ENCODE measurements at places on chromosomes 1 and 21. TPM values are rescaled to one million over a fixed set of nuclear protein-coding genes. Genes with fewer than 3 reads are reported as not detected.

DNA sequence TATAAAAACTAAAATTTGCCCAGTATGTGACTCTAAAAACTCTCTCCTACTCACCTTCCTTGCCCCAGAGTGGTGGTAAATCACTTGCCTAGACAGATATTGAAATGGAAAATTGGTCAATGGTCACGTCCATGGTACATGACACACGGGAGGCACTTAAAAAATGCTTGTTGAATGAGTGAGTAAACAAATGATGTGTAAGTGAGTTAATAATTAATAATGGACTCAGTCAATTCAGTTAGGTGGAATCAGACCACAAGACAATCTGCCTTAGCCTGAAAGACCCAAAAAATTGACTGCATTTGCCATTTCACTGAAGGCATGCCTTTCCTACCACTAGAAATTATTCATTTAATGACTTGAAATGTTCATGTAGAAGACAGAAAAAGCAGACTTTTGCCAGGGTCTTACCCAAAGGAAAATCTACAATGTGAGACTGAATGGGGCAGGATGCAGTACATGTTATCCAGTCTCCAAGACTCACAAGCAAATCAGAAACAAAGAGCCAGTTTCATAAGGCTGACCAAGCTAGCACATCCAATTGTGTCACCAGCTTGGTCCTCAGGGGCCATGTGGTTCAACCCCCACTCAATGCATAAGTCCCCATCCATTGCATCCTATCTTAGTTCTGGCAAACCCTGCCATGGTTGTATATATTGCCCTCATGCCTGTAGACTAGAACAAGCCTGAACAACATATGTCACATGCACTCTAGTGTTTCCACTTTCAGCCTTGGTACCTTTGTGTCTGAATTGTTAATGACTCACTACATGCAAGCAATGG is 73.6 kb downstream of the TBX15 start:
- DNase-seq, result no peak

- DNase-seq, result no peak
Measured at GRCh38 chr1:53410100-53410541, 49.1 kb upstream of the DMRTB1 start.

- no peak for DNase-seq
Measured at GRCh38 chr1:227390525-227390924, 72.2 kb upstream of the CDC42BPA start.

DNA sequence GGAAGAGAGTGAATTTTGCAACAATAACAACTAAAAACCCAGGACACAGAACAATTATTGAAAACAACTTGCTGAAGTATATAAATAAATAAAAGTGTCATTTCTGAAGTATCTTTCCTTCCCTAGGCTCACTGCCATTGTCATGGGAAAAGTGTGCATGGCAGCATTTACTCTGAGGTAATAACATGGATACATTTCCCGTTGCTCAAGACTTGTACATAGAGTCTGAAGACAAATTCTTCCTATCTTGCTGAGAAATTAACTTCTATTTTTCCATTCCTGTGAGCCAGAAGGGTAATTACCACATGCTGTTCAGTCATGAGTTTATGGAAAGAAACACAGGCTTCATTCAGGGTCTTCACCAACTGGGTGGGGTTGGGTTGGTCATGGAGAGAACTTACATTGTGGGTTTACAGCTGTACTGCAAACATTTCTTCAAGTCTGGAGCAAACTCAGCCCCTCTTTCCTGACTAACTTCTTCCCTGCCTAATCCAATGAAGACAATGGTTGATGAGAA is 32.2 kb downstream of the ST6GALNAC3 start:
- DNase-seq, result no peak

DNA sequence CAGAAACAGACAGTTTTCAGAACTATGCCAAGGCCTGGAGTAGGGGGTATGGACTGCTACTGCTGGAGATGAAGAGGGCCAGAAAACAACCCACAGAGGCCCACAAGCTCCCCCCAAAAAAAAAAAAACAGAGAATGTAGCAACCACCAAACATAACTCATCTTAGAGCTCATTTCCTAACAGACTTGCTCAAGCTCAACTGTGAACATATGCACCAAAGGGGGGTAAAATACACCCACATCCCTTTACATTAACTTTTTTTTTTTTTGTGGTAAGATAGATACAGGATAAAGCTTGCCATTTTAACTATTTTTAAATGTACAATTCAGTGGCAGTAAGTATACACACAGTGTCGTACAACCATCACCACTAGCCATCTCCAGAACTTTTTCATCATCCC is 36.0 kb downstream of the SEC16B start:
- no peak for DNase-seq

- no peak for DNase-seq
Measured at GRCh38 chr1:108670131-108670773, 9.4 kb upstream of the HENMT1 start.

DNA sequence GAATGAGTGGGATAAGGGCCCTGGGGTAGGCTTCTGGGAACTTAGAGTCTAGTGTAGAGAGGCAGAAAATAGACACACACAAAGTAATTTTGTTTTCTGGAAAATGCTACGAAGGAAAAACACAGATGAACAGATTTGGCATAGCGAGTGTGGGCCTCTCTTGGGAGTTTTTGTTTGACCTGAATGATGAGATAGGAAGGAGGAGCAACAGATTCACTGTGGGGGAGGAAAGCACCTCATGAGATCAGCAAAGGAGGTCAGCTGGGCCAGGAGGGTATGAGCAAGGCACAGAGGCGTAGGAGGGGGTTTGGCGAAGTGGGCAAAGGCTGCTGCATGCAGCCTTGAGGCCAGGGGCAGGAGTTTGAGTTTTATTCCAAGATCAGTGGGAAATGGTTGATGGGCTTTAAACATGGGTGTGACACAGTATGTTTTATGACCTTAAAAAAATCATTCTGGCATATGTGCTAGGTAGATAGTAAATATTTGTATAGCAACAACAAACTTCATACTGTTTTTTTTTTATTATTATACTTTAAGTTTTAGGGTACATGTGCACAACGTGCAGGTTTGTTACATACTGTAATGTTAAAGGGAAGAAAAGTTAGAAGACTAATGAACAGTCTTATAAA is 57.9 kb downstream of the FGGY start:
- no peak for DNase-seq

DNA sequence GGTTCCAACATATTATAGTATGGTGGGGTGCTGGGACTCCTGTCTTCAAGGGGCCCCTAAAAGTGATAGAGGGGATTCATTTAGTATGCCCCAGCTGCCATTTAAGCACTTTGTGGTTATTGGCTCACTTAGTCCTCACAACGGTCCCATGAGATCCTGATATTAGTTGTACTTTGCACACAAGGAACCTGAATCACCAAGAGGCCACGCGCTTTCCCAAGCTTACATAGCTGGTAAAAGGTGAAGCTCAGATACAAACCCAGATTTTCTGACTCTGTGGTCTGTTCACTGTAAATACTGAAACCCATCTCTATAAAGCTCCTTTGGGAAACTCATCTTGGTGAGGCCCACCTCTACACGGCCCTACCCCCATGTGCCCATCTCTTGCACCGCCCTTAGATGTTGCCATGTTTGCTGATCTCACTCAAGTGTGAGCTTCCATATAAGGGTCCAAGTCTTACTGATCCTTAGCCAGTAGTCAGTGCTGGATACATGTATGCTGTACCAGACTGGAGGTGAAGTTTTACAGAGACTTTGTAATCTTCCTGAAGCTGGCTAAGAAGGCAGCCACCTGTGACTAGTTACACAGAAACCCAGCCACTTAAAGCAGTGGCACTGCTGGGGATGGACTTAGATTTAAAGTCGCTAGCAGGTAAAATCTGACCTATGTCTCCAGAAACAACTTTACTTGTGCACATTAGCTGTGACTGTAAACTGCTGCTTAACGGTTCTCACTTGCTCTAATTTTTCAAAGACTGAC is 124.4 kb upstream of the HOOK1 start:
- no peak for DNase-seq

DNA sequence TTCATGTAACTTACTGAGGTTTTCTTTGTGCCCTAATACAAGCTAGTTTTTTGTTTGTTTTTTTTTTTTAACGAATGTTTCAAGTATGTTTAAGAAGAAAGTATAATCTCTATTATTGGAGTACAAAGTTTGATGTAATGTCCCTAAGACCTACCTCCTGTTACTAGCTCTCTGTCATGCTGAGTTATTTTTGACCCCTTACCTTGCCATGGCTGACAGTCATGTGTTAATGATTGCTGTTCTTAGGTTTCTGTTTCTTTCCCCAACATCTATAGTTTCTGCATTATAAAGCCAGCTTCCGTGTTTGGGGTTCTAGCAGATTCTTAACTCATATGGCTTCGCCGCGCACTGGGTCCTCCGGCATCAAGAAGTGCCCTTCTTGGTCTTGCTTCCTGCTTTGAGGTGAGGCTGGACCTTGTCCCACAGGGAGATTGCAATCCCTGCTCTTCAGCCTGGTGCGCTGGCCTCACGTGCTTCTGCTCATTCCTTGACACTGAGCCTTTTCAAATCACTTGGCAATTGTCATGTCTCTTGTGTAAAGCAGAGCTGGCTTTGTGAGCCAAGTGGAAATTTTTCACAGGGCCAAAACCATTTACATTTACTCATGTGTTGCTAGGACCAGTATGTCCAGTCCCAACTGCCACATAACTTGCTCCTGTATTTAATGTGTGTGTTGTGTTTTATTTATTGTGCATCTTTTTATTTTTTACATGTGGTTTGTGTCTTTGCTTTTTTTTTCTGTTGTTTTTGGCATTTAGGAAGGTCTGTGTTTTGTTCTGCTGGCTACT is 135.0 kb upstream of the COL6A1 start:
- no peak for DNase-seq

- DNase-seq, result peak; percentile 59
Measured at GRCh38 chr1:161440312-161440894, 64.9 kb upstream of the FCGR2A start.

DNA sequence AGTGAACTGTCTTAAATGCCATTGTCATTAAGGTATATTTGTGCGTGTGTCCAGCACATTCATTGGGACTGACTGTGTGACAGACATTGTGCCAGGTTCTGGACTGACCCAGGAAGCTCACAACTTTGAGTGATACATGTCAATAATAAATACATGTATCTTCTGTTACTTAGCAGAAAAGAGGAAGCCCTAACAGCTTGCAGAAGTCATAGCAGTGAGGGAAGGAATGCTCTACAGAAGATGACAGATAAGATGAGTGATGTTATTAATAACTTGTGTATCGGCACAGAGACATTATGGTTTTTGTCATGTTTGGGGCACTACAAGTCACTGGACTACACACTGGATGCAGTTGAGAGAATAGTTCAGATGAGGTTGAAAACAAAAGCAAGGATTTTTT is 1.2 kb upstream of the SRSF11 start:
- DNase-seq, result no peak

- DNase-seq, result peak; percentile 65
Measured at GRCh38 chr21:33127154-33127867, 57.4 kb downstream of the OLIG1 start.

DNA sequence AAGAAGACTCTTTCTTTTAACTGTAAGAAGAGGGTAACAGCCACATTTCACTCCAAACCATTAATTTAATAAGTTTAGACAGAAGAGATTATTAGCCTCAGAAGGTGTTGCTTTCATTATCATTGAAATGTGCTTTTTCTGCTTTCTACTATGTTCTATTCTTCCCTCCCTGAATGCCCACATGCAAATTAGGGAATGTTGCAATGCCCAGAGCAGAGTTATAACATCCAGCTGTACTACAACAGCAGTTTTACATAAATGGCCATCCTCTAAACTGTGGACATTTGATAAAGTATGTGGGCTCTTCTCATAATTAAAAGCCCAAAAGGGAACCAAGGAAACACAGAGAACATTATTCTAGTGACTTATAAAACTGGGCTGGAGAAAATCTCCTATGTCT is 82.2 kb upstream of the SOD1 start:
- no peak for DNase-seq

GRCh38 chr1:55272994-55273393 is 57.8 kb upstream of the USP24 start:
- DNase-seq, result no peak

DNA sequence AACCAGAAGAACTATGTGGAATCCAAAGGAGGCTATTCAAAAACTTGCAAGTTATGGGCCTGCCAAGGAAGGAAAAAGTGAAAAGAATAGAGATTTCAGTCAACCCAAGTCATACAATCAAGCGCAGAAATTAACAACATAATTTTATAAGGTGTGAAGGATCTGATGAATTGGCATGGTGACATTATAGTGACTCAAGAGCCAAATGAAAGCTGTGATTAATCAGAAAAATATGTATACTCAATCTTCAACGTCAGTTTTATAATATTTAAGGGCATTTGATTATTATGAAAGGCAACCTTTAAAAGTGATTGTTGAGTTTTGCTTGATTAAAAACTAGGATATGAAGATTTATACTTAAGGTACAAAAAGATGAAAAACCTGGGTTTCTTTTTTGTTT is 37.8 kb upstream of the THEM4 start:
- no peak for DNase-seq

- no peak for DNase-seq
Measured at GRCh38 chr1:163085904-163086268, 16.7 kb downstream of the RGS4 start.

DNA sequence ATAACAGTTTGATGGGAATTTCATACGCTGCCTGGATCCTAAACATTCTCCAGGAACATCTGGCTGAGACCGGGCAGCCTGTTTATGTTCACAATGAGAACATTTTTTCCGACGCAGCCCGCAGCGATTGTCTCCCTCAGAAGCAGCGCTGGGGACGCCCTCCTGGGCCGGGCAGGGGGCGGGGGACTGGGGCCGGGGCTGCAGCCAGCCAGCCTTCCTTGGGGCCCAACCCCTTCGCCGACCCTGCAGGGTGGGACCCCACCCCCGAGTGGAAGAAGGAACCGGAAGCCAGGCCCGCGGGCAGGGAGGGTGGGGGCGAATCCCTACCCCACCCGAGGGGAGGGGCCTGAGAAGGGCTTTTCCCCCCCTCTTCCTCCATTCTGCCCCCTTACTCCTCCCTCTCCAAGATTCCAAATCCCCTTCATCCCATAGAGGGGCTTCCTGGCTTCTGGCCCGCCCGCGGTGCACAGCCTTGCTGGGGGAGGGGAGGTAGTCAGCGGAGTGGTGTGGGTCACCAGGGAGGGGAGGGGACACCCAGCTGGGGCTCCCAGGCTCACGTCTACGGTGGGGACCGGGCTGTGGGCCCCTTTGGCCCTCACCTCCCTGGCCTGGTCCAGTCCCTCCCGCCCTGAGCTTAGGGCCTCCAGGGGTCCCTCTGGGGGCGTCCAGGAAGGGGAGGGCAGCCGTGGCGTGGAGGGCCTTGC is 60.6 kb downstream of the WNT9A start:
- peak; percentile 32 for DNase-seq

- DNase-seq, result no peak
Measured at GRCh38 chr1:153543736-153544135, 1.9 kb downstream of the S100A4 start.

The EXOSC10 gene
- 87.4 TPM for total RNA-seq

The ARHGAP30 gene
- total RNA-seq, result 244 TPM

The ANGPTL3 gene
- total RNA-seq, result not detected

The OR2L2 gene
- total RNA-seq, result 0.12 TPM

The PPP1R12B gene
- total RNA-seq, result 20.2 TPM
